ENCODE measurements at places on chromosomes 1 and 21.

GRCh38 chr1:164510435-164510834 lies 48.5 kb upstream of the PBX1 start:
- DNase-seq = peak; percentile 35

- DNase-seq = no peak
Measured at GRCh38 chr1:161285521-161285920, 24.2 kb downstream of the MPZ start.

DNA sequence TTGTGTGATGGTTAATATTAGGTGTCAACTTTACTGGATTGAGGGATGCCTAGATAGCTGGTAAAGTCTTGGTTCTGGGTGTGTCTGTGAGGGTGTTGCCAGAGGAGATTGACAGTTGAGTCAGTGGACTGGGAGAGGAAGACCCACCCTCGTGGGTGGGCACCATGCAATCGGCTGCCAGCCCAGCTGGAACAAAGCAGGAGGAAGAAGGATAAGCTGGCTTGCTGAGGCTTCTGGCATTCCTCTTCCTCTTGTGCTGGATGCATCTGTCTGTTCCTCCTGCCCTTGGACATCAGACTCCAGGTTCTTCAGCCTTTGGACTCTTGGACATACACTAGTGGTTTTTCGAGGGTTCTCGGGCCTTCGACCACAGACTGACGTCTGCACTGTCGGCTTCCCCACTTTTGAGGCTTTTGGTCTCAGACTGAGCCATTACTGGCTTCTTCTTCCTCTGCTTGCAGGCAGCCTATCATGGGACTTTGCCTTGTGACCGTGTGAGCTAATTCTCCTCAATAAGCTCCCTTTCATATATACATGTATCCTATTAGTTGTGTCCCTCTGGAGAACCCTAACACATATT lies 184.3 kb upstream of the LMO4 start:
- no peak for DNase-seq

DNA sequence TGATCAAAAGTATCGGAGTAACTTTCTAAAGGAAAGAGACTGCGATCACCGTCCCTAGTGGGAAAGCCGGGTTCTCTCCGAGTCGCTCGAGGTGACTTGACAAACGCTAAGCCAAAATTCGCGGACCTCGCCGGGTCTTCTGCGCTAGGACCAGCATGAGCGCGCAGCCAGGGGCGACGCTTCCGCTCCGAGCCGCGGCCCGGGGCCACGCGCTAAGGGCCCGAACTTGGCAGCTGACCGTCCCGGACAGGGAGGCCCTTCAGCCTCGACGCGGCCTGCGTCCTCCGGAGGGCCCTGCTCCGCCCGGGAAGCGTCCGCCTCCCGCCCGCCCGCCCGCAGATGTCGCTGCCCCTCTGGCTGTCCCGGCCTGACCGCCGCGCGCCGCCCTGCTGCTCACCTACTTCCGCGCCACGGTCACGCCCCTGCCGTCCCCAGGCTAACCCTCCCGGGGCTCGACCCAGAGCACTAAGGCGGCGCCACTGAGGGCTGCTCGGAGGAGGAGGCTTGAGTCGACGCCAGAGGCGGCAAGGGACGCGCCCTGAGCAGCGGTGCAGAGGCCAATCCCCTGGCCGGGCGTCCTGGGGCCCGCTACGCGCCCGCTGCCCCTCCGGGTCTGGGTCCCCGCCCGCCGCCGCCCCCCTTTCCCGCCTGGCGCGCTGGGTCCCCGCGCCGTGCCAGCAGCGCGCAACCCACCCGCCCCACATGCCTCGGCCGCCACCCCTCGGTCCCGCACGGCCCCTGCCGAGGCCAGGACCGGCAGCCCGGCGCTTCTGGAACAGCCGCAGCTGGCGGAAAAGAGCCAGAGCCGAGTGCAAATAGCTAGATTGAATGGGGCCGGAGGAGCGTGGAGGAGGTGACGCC lies 896 bp upstream of the DUSP10 start:
- DNase-seq = peak; percentile 84

- no peak for DNase-seq
Measured at GRCh38 chr1:24109166-24109483, 2.8 kb downstream of the MYOM3 start.

DNA sequence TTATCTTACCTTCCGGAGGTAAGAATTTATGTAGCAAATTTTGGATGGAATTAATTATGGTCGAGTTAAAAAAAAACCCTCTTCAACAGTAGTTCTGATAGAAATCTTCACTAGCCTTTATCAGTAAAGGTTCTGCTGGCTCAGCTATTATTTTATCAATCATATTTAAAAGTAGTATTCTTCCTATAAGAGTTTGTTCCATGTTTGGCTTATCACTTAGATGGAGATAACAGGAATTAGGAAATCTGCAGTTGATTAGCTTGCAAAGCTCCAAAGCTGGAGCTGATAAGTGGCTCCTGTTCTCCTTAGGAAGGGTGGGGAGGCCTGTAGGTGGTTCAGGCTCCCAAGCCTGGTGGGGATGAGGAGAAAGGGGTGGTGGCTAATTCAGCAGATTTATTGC lies 31.5 kb upstream of the DUSP10 start:
- DNase-seq = no peak

DNA sequence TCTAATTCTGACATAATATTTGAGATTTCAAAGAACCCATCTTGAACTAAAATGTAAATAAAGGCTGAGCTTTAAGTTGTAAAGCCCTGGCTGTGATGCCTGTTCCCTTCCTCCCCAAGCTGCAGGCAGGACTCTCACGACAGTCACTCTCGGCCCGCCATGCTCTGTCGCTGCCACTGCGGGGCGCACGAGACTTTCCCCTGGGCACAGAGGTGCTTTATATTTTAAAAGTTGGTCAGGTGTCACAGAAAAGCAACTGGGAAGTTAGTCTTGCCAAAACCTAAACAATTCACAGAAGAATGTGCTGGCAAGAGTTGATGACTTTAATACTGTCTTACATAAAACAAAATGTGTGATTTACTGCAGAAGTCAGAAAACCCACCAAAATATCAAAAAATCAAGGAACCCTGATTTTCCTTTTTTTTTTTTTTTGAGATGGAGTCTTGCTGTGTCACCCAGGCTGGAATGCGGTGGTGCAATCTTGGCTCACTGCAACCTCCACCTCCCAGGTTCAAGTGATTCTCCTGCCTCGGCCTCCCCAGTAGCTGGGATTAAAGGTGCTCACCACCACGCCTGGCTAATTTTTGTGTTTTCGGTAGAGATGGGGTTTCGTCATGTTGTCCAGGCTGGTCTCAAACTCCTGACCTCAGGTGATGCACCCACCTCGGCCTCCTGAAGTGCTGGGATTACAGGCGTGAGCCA lies 10.7 kb downstream of the LRRC47 start:
- no peak for DNase-seq

All from EH (cell line).